Osteoblast (primary cell): ENCODE measurements at places on chromosomes 6 and 20. TPM values are rescaled to one million over a fixed set of nuclear protein-coding genes. Genes with fewer than 3 reads are reported as not detected.
A peak's percentile ranks its signal among the peaks of the same experiment; 100 is the strongest.

Gene THEMIS
- total RNA-seq, result under 0.01 TPM in 2 replicates

DNA sequence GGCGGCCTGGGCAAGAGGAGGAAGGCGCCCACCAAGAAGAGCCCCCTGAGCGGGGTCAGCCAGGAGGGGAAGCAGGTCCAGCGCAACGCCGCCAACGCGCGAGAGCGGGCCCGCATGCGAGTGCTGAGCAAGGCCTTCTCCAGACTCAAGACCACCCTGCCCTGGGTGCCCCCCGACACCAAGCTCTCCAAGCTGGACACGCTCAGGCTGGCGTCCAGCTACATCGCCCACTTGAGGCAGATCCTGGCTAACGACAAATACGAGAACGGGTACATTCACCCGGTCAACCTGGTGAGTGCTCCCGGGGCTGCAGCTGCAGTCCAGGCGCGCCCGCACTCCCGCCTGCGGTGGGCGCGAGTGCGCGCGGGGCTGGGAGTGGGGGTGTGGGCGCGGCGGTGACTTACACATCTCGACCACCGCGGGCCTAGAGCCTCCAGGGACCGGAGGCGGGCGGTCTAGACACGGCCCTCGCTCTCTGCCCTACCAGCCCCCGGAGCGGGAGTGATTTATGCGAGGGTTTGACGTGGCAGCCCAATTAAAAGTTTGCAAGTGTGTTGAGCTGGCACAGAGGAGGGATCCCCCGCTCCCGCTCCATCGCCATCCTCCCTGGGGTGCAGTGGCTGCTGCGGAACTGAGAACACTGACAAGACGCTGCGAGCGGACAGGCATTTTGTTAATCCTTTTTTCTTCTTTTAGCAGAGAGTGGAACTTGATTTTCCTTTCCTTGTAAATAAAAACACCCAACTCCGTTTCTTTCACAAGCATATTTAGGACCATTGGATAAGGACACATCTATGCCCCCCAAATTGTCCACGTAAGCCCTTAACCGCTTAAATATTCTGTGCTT lies 867 bp downstream of the TCF21 start:
- DNase-seq, result peak; percentile 90
- H3K36me3 ChIP-seq, result no peaks in the 10 kb centered on the region

GRCh38 chr6:54860739-54861138 lies 14.2 kb downstream of the FAM83B start:
- no peaks in the 10 kb centered on the region for H3K36me3 ChIP-seq
- H3K27ac ChIP-seq, result no peak overlapping the region
- DNase-seq, result no peak
- no peaks in the 10 kb centered on the region for H3K4me1 ChIP-seq
- H3K27me3 ChIP-seq, result no peaks in the 10 kb centered on the region

DNA sequence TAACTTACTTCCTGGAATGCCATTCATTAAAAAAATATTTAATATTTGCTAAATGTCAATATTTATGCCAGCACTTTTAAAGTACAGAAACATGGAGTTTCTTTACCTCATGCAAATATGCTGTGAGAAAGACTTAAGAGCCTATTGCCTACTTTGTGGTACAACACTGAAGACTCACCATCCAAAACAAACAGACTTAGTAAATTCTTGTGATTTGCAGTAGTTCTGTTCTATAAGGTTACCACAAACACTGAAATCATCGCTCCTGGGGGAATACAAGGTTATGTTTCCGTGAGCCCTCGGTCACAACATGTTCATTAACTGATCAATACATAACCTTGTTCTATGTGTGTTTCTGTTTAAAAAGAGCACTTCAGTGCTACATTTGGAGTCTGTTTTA lies 78.3 kb downstream of the ATG5 start:
- peaks cover 18% of the 10 kb centered on the region for H3K4me1 ChIP-seq
- H3K36me3 ChIP-seq, result no peaks in the 10 kb centered on the region
- no peaks in the 10 kb centered on the region for H3K27me3 ChIP-seq
- no peak overlapping the region for H3K4me3 ChIP-seq
- H3K27ac ChIP-seq, result peak overlapping the region; percentile 52

GRCh38 chr6:112231164-112231563 lies 23.2 kb downstream of the LAMA4 start:
- no peaks in the 10 kb centered on the region for H3K27me3 ChIP-seq
- no peak for DNase-seq
- no peak overlapping the region for H3K4me3 ChIP-seq
- peaks cover 73% of the 10 kb centered on the region for H3K4me1 ChIP-seq
- peak overlapping the region; percentile 95 for H3K27ac ChIP-seq

Gene KHDRBS2
- not detected in 2 replicates for total RNA-seq

Gene C6orf163
- total RNA-seq, result 2.7 and 3.3 TPM in 2 replicates

- H3K4me3 ChIP-seq, result no peak overlapping the region
- H3K27ac ChIP-seq, result no peak overlapping the region
- DNase-seq, result no peak
- no peaks in the 10 kb centered on the region for H3K36me3 ChIP-seq
Observed at GRCh38 chr20:58923117-58923712, 57.8 kb upstream of the NELFCD start.

Gene RBPJL
- not detected in 2 replicates for total RNA-seq

Gene ABCC10
- total RNA-seq, result 26.4 and 27.1 TPM in 2 replicates

Gene COL20A1
- not detected in 2 replicates for total RNA-seq

Gene TTPAL
- 12.1 and 12.7 TPM in 2 replicates for total RNA-seq

DNA sequence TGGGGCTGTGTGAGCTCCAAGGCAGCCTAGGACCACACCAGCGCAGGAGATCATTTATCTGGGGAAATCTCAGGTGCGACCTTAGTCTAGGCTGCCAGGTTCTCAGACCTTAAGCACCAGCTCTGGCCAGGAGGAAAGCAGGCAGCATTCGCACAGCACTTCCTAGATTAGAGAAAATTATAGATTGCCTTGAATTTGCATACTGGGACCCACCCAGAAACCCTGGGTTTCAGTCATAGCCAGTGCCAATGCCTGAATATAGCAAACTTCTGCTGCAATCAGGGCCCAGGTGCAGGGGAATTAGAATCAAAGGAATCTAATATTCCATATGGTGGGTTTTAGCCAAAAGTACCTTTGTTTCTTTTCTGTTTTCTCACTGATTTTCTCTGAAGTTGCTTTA lies 204.3 kb upstream of the CST7 start:
- H3K36me3 ChIP-seq, result no peaks in the 10 kb centered on the region
- H3K4me1 ChIP-seq, result no peaks in the 10 kb centered on the region
- H3K27ac ChIP-seq, result no peak overlapping the region
- H3K4me3 ChIP-seq, result no peak overlapping the region
- no peaks in the 10 kb centered on the region for H3K27me3 ChIP-seq
- DNase-seq, result no peak

Gene C4A
- total RNA-seq, result 7.2 and 8.3 TPM in 2 replicates

- no peak for DNase-seq
- no peak overlapping the region for H3K27ac ChIP-seq
- no peaks in the 10 kb centered on the region for H3K27me3 ChIP-seq
- peaks cover 6% of the 10 kb centered on the region for H3K36me3 ChIP-seq
- peaks cover 20% of the 10 kb centered on the region for H3K4me1 ChIP-seq
- H3K4me3 ChIP-seq, result no peak overlapping the region
Observed at GRCh38 chr6:105357165-105357564, 45.7 kb downstream of the PREP start.

GRCh38 chr20:10249048-10249770 lies 30.6 kb downstream of the SNAP25 start:
- H3K27me3 ChIP-seq, result peaks cover under 1% of the 10 kb centered on the region
- H3K27ac ChIP-seq, result no peak overlapping the region
- no peaks in the 10 kb centered on the region for H3K4me1 ChIP-seq
- no peak for DNase-seq
- no peaks in the 10 kb centered on the region for H3K36me3 ChIP-seq

Gene LY6G5C
- total RNA-seq, result 0.59 and 0.72 TPM in 2 replicates

DNA sequence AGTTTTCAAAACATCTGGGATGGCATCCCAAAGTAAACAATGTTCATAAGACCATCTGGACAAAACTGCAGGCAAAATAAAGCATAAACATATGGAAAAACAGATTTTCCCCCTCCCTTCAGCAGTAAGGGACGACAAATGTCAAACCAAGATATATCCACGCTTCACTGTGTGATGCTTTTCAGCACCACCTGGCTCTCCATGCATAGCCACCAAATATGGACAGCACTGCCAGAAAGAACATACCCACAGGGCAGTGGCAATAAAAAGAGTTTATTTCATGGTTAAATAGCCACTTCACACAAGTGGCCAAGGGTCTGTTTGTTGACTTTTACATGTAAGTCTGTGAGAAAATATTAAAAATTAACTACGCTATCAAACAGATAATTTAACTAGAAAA lies 23.1 kb downstream of the USP45 start:
- H3K36me3 ChIP-seq, result peaks cover 2% of the 10 kb centered on the region
- no peak overlapping the region for H3K4me3 ChIP-seq
- H3K4me1 ChIP-seq, result no peaks in the 10 kb centered on the region
- H3K27ac ChIP-seq, result no peak overlapping the region
- DNase-seq, result no peak
- H3K27me3 ChIP-seq, result no peaks in the 10 kb centered on the region

GRCh38 chr6:148565321-148565926 lies 181.4 kb upstream of the UST start:
- peak overlapping the region; percentile 84 for H3K27ac ChIP-seq
- H3K4me3 ChIP-seq, result peak overlapping the region; percentile 64
- peaks cover 27% of the 10 kb centered on the region for H3K4me1 ChIP-seq
- H3K36me3 ChIP-seq, result no peaks in the 10 kb centered on the region
- no peaks in the 10 kb centered on the region for H3K27me3 ChIP-seq

Gene FRMD1
- under 0.01 TPM in 2 replicates for total RNA-seq

Gene PRR18
- 0.29 TPM in 1 of 2 replicates, not detected in the other for total RNA-seq

- no peaks in the 10 kb centered on the region for H3K4me1 ChIP-seq
- DNase-seq, result no peak
- H3K4me3 ChIP-seq, result no peak overlapping the region
- H3K27ac ChIP-seq, result no peak overlapping the region
Observed at GRCh38 chr20:2365091-2365490, 15.6 kb upstream of the TGM6 start.

Gene CLPSL2
- total RNA-seq, result not detected in 2 replicates

DNA sequence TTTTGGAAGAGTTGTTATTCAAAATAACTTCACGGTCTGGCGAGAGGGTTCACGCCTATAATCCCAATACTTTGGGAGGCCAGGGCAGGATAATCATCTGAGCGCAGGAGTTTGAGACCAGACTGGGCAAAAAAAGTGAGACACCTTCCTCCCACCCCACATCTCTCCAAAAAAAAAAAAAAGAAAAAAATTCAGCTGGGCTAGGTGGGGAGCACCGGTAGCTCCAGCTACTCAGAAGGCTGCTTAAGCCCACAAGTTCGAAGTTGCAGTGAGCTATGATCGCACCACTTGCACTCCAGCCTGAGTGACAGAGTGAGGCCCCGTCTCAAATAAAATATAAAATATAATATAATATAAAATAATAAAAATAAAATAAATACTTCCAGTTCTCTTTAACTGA lies 10.4 kb downstream of the OR2B2 start:
- H3K36me3 ChIP-seq, result no peaks in the 10 kb centered on the region
- H3K27me3 ChIP-seq, result no peaks in the 10 kb centered on the region
- H3K27ac ChIP-seq, result no peak overlapping the region

DNA sequence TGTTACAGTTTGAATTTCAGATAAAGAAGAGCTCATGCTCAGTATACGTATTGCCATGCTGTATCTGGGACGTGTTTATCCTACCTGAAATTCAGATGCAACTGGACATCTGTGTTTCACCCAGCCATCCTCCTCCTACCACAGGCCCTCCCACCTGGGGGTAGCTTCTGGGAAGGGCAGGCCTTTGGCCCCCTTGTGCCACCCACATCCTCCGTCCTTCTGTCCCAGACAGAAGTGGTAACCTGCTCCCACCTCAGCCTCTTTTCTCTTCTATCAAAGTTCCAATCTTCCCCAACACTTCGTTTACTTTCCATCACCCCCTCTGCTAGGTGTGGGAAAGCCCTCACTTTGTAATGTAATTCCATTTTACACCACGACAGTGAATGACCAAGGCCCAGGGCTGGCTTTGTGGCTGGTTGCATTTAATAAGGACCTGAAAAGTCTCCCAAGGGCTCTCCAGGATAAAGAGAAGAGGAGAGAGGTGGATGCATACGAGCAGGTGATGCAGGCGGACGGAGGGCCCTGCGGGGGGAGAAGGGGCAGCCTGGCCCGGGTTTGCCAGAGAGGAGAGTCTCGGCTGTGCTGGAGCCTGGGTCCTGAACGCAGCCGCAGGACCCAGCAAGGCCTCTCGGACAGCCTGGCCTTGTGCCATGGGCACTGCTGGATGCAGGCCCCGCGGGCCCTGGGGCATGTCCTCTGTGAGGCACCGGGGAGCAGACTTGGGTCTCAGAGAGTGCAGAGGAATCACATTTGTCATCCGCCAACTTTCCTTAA lies 98.4 kb downstream of the PSMB1 start:
- peaks cover 2% of the 10 kb centered on the region for H3K4me1 ChIP-seq
- no peak overlapping the region for H3K4me3 ChIP-seq
- H3K36me3 ChIP-seq, result no peaks in the 10 kb centered on the region

DNA sequence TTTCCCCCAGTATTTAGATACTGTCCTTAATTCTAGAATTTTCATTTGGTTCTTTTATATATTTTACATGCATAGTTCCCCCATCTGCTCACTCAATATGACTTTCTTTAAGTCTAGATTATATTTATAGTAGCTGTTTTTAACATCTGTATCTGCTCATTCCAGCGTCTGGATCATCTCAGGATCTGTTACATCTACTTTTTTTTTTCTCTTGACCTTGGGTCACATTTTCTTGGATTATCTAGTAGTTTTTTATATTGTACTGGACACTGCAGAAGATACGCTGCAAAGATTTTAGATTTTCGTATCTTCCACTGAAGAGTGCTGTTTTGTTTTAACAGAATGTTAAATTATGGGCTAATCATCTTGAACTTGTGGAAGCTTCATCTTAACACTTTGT lies 20.7 kb downstream of the RAB22A start:
- no peaks in the 10 kb centered on the region for H3K4me1 ChIP-seq
- H3K27ac ChIP-seq, result no peak overlapping the region
- H3K27me3 ChIP-seq, result no peaks in the 10 kb centered on the region
- no peaks in the 10 kb centered on the region for H3K36me3 ChIP-seq
- no peak overlapping the region for H3K4me3 ChIP-seq

DNA sequence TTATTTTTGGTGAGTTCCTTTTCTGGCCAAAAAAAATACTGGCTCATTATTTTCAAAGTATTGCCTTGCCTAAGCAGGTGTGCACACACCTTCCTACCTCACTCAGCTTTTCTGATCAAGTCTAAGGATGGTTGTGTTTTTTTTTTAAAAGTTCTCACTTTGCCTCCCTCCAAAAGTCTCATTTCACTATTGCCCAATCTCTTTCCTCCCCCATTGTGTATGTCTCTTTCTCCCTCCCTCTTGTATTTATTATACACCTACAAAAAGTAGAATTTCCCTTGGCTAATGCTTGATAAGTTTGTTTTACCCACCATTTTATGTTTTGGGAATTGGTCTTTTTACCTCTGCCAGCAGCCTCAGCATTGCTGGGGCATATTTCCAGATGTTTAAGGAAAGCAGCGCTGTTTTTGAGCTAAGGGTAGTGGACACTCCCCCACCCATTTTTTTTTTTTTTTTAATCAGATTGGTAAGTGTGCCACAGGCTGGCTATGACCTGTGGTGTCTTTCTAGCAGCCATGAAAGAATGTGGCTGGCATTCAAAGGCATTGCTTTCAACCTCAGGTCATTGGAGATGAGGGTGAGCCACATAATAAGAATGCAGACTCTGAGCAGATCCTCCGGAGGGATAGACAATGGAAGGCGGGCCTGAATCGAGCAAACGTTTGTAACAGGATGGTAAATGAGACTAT lies 668.6 kb downstream of the UTRN start:
- peak; percentile 75 for DNase-seq
- no peaks in the 10 kb centered on the region for H3K36me3 ChIP-seq
- peak overlapping the region; percentile 59 for H3K27ac ChIP-seq
- no peaks in the 10 kb centered on the region for H3K27me3 ChIP-seq

- no peaks in the 10 kb centered on the region for H3K27me3 ChIP-seq
- no peaks in the 10 kb centered on the region for H3K36me3 ChIP-seq
- H3K4me1 ChIP-seq, result peaks cover 10% of the 10 kb centered on the region
- no peak overlapping the region for H3K27ac ChIP-seq
- no peak for DNase-seq
Observed at GRCh38 chr6:110328259-110328658, 29.9 kb downstream of the METTL24 start.

Gene PNRC1
- 95.2 and 98.1 TPM in 2 replicates for total RNA-seq
